Stimulated activated CD8-positive, alpha-beta memory T cell treated with anti-CD3 and anti-CD28 coated beads, Interleukin-15, amount 100 ng/mL, for 24 hours (primary cell): ENCODE measurements at places on chromosomes 1 and 21.

DNA sequence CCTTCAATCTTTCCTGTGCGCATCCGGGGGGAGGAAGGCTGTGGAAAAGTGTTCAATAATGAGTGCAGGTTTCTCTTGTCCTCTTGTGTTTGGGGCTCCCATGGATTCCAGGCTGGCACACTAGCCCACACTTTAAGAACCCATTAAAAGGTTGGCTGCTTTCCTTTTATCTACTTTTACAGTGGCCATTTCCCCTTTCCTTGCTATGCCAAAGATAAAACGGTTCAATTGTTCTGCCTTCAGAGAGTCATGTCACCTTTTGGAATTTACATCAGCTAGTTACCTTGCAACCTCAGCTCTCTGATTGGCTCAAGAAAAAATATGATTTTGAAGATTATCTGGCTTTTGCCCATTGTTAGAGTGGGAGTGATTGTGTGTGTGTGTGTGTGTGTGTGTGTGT lies 182.3 kb downstream of the SDCCAG8 start:
- no peak for DNase-seq

GRCh38 chr1:19087017-19087736 lies 122.9 kb downstream of the UBR4 start:
- no peak for DNase-seq

- no peak for DNase-seq
Measured at GRCh38 chr1:236173174-236173767, 30.9 kb downstream of the GPR137B start.

DNA sequence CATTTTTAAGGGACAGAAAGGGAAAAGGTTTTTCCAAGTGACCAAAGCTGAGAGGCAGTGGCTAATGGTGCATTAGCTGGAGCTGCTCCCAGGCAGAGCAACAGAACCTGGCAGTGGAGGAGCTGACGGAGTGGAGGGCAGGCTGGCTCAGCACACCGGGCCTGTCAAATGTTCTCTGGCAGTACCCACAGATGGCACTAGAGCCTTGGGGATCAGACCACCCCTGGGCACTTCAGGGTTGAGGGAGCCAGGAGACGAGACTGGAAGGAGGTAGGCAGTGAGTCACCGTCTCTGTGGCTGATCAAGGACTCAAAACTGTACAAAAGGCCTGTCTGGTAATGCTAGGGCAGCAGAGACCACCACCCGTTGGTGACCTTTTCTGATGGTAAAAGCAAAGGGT lies 121.7 kb upstream of the KIAA0040 start:
- no peak for DNase-seq

DNA sequence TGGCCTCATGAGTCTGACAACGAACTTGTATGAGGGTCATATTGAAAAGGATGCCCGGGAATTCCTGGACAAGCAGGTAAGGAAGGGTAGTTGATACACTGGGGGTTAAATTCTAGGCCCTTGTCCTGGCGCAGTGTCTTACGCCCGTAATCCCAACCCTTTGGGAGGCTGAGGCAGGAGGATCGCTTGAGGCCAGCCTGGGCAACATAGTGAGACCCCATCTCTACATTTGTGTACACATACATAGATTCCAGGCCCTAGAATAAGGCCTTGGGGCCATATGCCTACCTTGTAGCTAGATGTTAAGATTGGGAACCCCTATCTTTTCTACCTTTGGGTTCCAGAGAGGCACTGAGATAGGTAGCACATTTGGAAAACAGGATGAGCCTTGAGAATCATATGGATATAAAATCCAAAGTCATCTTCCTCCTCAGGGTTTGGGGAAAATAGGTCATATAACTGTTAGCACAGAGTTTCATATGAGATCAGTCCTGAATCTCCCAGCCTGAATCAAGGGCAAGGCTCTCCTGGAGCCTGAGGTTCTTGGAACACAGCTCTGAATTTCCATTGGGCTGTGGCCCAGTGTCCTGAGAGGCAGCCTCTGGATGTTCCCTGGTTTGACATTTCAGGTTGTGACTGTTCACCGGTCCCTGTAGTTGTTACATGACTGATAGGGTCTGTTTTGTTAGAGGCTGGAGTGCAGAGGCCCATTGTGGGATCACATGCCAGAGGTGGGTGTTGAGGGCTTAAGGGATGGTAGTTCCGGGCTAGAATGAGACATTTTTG lies 104.4 kb downstream of the PIK3R3 start:
- DNase-seq = no peak

DNA sequence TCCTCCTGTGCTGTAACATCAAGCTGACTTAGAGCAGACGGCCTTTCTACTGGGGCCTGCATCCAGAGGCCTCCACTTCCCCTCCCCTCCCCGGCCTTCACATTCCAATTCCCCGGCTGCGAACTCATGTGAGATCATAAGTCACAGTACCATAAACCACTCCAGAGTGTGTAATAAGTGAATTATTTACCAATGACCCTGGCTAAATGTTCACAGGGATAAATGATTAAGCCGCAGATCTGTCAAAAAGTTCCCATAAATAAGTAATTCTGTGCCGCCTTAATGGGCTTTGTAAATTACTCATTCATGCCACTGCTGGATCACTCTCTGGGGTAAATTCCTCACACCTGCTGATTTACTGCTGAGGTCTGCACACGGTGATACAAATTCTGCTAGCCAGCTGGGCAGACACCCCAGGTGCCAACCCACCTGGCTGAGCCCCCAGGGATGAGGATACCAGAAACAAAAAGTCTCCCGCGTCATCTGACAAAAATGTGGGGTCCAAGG lies 27.4 kb upstream of the KIRREL1 start:
- DNase-seq = no peak

GRCh38 chr1:153643816-153644215 lies 9.9 kb downstream of the CHTOP start:
- no peak for DNase-seq

- no peak for DNase-seq
Measured at GRCh38 chr1:202568410-202568809, 141.8 kb downstream of the SYT2 start.

DNA sequence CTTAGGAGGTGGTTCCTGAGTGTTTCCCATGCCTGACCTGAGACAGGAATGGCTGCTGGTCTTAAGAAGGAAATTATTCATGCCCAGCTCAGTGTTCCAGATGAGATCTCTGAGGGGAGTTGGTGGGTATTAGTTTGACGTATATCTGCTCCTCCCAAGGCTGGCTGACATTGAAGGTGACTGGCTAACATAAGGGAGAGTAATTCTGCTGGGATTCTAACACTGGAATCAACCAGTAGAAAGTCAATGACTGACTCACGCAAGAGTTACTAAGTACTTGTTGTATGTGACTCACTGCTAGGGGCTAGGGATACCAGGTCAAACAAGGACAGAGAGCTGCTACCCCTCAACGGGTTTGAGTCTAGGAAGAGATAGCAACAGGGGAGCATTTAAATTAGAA lies 177.3 kb downstream of the CACNA1E start:
- no peak for DNase-seq
